ENCODE measurements at places on chromosomes 12 and 14. TPM values are rescaled to one million over a fixed set of nuclear protein-coding genes. Genes with fewer than 3 reads are reported as not detected.
A peak's percentile ranks its signal among the peaks of the same experiment; 100 is the strongest.

DNA sequence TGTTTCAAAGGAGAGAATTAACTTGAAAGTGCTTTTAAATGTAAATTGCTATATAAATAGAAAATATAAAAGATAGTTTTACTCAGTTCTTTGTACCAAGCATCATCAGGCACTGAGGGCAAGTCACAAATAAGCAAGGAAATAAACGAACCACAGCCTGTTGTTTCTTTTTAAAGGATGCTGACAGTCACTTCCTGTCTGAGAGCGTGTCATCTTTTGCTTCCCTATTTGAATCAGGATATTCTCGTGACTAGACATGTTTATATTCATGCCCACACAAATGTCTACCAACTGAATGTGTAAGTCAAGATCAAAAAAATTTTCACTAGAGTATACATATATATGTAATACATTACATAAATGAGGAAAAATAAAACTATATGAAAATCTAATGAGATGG, 31.4 kb upstream of the SLC2A13 start:
- peak; percentile 13 for DNase-seq

DNA sequence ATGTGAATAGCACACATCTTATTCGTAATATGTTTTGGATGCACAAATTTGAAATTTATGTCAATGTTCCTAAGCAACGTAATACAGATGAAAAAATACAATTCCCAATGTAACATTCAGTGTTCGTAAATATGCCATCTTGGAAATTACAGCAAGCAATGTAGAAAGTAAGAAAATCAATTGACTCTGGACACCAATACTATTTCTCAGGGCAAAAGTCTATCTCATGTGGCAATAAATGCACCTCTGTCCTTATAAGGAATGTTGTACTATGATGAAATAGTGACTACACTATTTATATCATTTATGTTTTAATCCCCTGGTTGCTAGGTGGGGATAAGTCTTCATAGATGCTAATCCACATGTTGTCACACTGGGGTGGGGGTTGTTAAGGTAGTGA, 251.2 kb downstream of the GXYLT1 start:
- DNase-seq = no peak

GRCh38 chr12:67802731-67803130, 154.2 kb downstream of the DYRK2 start:
- no peak for DNase-seq

DNA sequence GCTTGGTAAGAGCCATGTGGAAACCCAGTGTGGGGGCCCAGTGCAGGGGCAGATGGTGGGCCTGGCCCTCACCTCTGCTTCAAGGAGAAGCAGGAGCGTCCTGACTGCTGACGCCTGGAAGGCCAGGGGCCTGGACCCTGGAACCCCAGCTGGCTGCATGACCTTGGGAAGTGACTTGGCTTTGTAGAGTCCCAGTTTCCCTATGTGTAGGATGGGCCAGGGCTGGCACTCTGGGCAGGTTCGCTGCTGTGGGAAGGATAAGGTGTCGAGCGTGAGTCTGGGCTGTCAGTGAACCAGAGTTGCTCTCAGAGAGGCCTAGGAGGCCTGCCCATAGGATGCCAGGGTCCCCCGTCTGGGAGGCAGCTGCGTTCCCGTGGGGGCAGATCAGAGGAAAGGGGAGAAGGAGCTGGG, 43.2 kb downstream of the TRAFD1 start:
- no peak for DNase-seq

GRCh38 chr12:31562594-31563328, 28.2 kb downstream of the DENND5B start:
- no peak for DNase-seq

DNA sequence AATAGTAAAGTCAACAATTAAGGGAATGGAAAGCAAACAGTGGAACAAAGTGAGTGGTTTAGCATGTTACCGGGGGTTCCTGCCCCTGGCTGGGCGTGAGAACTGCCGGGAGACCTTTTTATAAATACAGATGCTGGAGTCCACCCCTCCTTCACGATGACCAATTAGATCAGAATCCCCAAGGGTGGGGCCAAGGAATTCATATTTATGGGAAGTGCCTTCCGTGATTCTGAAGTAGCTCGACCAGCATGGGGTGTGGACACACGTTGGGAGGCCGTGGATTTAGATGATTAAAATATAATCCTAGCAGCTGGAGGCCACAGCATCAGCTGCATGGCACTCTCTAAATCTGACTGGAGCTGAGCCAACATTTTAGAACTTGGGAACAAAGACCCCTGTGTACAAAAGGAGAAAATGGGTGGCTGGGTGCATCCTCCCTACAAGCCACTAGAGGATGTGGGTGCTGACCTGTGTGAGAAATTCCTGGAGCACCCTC, 87.9 kb downstream of the SRRM4 start:
- no peak for DNase-seq

DNA sequence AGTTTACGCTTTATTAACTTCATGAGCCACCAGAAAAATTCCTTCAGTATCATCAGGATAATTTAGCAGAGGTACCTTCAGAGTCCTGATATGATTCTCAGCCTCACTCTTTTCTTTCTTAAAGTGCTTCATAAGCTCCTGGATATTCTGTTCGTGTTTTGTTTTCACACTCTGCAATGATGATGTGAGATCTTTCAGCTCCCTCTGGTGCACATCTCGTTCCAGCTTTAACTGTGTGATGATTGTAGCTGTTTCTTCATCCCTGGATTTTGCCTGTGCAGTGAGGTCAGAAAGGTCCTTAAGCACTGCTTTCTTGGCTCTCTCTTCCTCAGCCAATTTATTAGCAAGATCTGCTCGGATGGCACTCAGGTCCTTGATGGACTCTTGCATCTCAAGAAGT, 156.7 kb downstream of the CEP128 start:
- DNase-seq = no peak

DNA sequence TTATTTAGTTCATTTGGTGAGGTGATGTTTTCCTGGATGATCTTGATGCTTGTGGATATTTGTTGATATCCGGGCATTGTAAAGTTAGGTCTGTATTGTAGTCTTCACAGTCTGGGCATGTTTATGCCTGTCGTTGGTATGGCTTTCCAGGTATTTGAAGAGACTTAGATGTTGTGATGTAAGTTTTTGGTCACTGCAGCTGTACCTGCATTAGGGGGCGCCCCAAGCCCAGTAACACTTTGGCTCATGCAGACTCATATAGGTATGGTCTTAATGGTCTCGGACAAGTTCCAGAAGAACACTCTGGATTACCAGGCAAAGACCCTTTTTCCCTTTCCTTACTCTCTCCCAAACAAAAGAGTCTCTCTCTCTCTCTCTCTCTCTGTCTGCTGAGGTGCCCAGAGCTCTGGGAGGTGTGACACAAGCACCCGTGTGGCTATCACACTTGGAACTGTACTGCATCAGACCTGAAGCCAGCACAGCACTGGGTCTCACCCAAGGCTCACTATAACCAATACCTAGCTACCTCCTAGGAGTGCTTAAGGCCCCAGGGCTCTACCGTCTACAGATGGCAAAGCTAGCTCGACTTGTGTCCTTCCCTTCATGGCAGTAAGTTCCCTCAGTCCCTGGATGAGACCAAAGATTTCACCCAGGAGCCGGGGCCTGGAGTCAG, 425.8 kb upstream of the ATXN7L3B start:
- no peak for DNase-seq

GRCh38 chr14:100303925-100304324, 2.3 kb downstream of the SLC25A29 start:
- no peak for DNase-seq

DNA sequence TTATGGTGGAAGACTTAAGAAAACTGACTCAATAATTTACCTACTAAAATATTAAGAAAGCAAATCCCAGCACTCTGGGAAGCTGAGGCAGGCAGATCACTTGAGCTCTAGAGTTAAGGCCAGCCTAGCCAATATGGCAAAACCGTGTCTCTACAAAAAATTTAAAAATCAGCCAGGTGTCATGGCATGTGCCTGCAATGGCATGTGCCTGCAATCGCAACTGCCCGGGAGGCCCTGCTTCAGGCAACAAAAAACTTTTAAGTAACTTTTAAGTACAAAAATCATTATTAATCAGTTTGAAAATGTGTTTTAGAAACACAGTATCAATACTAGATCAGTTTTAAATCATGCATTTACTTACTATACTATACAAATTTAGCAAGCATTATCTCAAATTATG, 17.5 kb downstream of the C2CD5 start:
- DNase-seq = no peak

GRCh38 chr12:91289906-91290305, 107.3 kb upstream of the DCN start:
- no peak for DNase-seq

- DNase-seq = no peak
Observed at GRCh38 chr14:35222324-35222723, 69.9 kb upstream of the PSMA6 start.

Gene ADGRD1
- polyA plus RNA-seq = not detected

Gene TRPV4
- polyA plus RNA-seq = not detected

Gene BIN2
- polyA plus RNA-seq = 290 TPM

Gene PPP1R1A
- polyA plus RNA-seq = not detected

Gene SNW1
- 59.6 TPM for polyA plus RNA-seq
